ENCODE measurements at places on chromosomes 4 and X.

- H3K4me1 ChIP-seq: no peaks in the 10 kb centered on the region
- H3K36me3 ChIP-seq: no peaks in the 10 kb centered on the region
- H3K27ac ChIP-seq: no peak overlapping the region
- no peak overlapping the region for H3K4me3 ChIP-seq
These were observed 375.4 kb upstream of the PITX2 start for GRCh38 chr4:110998320-110998719.

DNA sequence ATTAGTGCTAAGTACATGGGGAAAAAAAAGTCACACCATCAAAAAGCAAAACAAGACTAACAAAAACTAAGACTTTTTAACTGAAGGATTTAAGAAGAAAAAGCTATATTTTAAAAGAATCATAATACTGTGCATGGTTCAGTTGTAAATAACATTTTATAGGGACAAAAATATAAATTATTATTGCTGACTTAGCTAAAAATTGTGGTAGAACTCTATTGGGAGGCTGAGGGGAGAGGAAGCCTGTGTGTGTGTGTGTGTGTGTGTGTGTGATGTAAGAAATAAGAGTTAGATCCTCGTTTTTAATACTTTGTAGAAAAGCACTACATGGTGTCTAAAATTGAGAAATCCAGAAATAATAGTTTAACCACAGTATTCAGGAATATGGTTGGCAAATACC is 1950.9 kb upstream of the TENM3 start:
- no peaks in the 10 kb centered on the region for H3K27me3 ChIP-seq
- H3K27ac ChIP-seq: no peak overlapping the region
- H3K4me1 ChIP-seq: no peaks in the 10 kb centered on the region
- no peaks in the 10 kb centered on the region for H3K36me3 ChIP-seq
- H3K4me3 ChIP-seq: no peak overlapping the region

DNA sequence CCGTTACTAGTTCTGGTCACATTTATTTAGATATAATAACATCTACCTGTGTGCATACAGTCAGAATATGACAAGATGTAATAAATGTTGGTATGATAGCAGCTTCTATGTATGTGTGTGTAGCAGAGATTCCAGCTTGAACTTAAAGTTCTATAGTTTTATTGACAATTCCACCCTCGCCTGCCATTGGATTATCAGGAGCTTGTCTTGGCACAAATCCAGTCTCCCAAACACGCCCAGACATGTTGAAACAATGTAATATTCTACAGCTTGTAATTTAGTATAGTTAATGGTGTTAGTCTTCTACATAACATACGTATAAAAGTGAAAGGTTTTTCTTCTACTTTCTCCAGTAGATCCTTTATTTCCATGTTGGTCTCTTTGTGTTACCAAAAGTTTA is 44.4 kb downstream of the BBS12 start:
- no peak overlapping the region for H3K27ac ChIP-seq
- H3K4me1 ChIP-seq: no peaks in the 10 kb centered on the region
- DNase-seq: no peak

GRCh38 chrX:72180539-72180938 is 1.0 kb upstream of the PIN4 start:
- H3K4me1 ChIP-seq: peaks cover 32% of the 10 kb centered on the region
- peak overlapping the region; percentile 43 for H3K4me3 ChIP-seq
- H3K36me3 ChIP-seq: peaks cover 6% of the 10 kb centered on the region
- DNase-seq: peak; percentile 3

- H3K36me3 ChIP-seq: no peaks in the 10 kb centered on the region
- H3K27ac ChIP-seq: no peak overlapping the region
- H3K4me3 ChIP-seq: no peak overlapping the region
- no peaks in the 10 kb centered on the region for H3K4me1 ChIP-seq
These were observed 411.9 kb upstream of the EDA2R start for GRCh38 chrX:67050760-67051159.

GRCh38 chr4:116480546-116480945 is 604.8 kb downstream of the TRAM1L1 start:
- no peaks in the 10 kb centered on the region for H3K27me3 ChIP-seq
- no peak overlapping the region for H3K4me3 ChIP-seq
- no peaks in the 10 kb centered on the region for H3K4me1 ChIP-seq
- no peak for DNase-seq
